ENCODE measurements at places on chromosomes 7 and 10. TPM values are rescaled to one million over a fixed set of nuclear protein-coding genes. Genes with fewer than 3 reads are reported as not detected.

DNA sequence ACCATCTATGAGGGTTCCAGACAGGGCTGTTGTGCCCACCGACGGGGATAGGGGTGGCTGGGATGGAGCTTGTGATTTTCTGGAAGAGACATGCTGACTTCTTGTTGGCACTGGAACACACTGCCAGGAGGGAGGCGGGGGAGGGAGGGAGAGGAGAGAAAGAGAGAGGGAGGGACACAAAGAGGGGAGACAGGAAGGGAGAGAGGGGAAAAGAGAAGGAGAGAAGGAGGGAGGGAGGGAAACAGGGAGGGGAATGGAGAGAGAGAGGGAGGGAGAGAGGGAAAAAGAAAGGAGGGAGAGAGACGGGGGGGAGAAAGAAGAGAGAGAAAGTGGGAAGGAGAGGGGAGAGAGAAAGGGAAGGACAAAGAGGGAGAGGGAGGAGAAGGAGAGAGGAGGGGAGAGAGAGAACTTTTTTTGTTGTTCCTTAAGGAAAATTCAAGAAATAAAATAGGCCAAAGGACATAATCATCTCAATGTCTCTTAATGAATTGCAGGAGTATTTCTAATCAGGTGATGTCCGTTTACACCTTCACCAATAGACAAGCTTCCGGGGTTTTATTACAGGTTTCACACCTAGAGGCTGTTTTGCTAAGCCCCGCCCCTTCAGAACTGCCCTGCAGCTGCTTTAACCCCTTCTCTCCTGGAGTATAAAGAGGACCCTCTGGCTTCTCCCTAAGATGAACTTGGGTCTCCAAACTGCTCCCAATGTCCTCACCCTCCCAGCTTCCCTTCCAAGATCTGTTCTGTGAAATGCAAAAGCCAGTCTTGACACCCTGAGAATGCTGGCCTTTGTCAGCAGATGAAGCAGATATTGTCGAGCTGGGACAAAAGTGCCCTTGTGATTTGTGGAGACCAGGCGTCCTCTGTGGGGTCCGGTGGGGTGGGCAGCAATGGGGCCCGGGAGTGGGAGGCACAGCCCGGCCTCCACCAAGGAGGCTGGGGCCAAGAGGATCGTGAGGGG, 82.0 kb upstream of the GTF2IRD1 start:
- DNase-seq, result no peak

The KLHL7 gene
- 33.9 TPM for polyA plus RNA-seq

DNA sequence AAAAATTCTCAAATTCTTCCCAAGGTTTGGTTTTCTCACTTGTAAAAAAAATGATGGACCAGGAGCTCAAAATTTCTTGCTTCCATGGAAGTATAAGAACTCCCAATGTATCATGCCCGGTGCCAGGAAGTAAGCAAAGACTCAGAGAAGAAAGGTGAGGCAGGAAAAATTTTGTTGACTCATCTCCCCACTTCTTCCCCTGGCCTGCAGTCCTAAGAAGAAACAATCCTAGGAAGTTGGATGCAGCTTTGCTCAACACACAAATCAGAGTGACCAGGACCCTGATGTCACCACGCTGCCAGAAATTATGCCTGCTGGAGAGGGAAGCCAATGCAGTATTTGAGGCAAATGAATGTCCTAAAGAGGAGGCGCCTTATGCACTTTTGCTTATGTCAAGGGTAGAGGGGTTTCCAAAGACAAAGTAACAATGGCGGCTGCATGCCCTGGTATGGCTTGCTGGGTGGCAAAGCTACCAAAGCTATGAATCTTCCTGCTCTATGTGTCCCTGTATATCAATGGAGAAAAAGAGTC, 163.6 kb downstream of the NEURL1 start:
- DNase-seq, result no peak

DNA sequence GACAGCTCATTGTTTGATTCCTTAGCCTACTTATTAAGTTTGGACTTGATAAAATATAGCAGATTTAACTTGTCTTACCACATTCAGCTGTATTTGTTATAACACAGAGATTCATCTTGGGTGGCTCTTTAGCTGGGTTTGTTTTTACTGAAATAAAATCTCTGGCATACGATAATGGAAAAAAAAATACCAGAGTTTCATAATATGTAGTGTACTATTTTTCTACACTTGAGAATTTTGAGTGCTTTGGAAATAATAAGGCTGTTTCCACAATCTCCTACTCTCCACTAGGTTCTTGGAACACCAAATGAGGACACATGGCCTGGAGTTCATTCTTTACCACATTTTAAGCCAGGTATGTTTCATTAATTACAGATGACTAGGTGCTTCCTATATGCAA, 218.6 kb upstream of the FZD1 start:
- DNase-seq, result no peak

DNA sequence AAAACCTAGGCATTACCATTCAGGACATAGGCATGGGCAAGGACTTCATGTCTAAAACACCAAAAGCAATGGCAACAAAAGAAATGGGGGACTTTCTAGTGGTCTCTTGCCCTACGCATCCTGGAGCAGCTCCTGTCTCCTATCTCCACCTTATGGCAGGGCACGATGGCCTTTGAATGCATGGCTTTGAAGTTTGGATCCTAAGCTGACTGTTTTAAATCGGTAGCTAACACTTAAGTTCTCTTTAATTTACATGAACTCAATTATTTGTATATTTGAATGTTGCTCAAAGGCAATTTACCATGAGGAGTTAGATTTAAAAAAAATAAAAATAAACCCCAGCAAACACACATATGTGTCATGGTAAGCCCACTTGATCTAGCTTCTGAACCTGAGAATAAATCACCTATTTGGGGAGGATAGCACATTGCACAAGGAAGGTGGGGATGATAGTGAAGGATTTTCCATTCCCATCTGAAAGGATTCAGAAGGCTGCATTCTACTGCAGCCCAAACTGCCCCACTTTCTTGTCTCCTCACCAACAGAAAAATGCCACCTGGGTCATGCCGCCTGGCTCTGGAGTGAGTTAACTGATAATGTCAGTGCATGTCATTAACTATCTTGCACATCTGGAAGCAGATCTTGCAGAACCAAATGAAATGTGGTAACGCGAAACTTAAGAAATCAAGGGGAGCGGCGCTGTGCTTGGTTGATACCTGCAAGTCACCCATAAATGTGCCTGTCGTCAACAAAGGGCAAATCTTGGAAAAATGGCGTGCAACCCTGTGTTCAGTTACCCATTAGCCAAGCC, 12.4 kb downstream of the KLF6 start:
- no peak for DNase-seq

The ABCB4 gene
- polyA plus RNA-seq, result 0.77 TPM

The ALOX5 gene
- not detected for polyA plus RNA-seq

The DLD gene
- polyA plus RNA-seq, result 99.4 TPM

DNA sequence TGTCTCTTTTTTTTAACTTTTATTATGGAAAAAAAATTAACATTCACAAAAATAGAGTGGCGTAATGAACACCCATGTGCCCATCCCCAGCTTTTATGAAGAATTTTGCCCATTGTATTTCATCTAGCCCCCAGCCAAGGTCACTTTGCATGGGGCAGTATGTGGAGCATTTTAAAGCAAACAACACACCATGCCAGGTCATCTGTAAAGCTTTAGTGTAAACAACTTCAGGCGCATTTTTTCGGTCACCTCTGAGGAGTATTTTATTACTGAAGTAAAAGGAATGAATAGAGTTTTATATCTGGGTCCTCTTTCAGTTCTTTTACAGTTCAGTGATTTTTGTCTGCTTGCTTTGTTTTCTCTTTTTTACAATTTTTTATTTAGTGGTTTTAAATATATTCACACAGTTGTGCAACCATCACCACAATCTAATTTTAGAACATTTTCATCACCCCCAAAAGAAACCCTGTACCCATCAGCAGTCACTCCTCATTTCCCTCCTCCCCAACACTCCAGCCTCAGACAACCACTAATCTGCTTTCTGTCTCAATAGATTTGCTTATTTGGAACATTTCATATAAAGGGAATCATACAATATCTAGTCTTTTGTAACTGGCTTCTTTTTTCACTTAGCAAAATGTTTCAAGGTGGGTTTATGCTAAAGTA, 87.9 kb downstream of the SLC37A3 start:
- DNase-seq, result no peak

GRCh38 chr10:55631071-55631654, 729.9 kb downstream of the ZWINT start:
- peak; percentile 65 for DNase-seq

DNA sequence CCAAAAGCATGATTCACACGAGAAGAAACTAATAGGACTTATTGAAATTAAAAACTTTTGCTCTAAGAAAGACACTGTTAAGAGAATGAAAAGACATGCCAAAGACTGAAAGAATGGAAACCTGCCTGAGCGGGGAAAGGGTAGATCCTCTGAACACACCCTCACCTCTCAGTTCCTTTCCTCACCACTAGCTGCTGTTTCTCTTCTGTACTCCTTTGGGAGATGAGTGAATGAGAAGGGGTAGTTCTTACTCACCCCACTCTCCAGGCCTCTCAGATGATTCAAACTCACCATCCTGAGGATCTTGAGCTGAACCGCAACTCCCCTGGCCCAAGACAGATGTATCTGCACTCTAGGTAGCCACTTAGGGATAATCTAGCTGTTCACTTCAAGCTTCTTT, 41.9 kb downstream of the IQUB start:
- DNase-seq, result peak; percentile 19

- no peak for DNase-seq
Observed at GRCh38 chr10:86035791-86036543, 330.6 kb downstream of the GRID1 start.

DNA sequence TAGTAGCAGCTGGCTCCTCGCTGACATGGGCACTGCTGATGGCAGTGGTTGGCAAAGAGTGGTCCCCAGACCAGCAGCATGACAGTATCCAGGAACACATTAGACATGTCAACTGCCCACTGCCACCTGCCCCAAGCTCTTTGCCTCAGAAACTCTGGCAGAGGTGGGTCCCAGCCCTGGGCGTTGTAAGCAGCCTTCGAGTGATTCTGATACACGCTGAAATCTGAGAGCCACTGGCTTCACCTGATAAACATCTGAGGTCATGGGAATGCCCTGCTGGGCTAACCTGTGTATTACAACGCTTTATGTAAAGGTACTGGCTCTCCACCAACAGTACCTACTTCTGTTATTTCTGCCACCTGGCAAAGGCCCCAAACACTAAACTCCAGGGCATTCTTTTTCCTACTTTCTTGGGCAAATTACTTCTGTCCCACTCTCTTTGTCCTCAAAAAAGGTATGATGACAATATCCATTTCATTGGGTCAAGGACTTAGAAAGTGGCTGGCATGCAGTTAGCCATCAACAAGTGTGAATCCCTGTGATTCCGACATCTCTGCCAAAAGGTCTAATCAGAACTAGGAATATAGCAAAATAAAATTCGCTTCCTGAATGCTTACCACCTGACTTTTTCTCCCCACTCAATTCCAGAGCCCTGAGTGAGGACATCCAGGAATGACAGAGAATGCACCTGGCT, 9.2 kb downstream of the SGMS1 start:
- no peak for DNase-seq

DNA sequence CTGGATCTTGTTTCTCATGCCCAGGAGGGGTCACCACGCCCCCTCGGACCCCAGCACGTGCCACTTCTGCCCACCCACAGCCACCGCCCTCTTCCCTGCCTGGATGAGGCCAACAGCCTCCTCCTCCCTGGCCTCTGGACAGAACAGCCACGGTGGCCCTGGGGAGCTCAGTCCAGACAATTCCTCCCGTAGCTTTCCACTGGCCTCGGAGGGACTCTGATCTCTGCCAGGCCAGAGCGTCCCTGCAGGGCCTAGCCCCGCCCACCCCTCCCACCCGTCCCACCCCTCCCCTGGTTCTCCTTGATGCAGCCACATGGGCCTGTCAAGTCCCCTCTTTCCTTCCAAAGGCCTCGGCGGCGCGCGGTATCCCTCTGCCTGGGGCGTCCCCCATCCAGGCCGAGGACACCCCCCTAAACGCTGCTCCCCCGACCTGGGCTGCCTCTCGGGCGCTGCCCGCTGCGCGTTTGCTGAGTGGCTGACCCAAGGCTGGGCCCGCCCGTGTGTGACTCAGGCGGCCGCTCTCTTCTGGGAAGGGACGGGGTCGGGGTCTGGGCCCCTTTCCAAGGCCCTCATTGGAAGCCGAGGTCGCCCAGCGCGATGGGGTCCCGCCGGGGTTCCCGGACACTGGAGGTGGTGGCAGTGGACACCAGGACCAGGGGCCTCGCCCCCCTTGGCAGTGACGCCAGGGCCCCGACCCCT, 557 bp downstream of the TMEM120A start:
- DNase-seq, result peak; percentile 77

The SPDYE11 gene
- polyA plus RNA-seq, result 0.65 TPM

- DNase-seq, result no peak
Observed at GRCh38 chr7:40903872-40904271, 769.1 kb downstream of the SUGCT start.

The COL1A2 gene
- polyA plus RNA-seq, result 9,902 TPM

DNA sequence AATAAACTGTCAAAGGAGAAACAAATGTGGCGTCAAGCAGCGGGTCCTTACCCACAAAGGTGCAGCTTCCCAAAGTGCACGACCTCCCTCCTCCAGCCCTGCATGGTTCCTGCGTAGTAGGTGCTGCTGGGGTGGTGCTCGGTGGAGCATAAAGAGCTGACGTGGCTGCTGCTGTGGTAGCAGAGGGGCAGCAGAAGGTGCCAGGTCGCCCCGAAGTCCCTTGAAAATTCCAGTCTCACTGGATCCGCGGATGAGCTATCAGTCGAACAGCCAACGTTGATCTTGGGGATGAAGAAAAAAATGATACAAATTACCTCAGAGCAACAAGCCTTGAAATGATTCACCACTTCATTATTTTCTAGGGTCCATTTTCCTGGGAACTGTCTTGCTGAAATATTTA, 105.0 kb upstream of the SLC26A5 start:
- no peak for DNase-seq

DNA sequence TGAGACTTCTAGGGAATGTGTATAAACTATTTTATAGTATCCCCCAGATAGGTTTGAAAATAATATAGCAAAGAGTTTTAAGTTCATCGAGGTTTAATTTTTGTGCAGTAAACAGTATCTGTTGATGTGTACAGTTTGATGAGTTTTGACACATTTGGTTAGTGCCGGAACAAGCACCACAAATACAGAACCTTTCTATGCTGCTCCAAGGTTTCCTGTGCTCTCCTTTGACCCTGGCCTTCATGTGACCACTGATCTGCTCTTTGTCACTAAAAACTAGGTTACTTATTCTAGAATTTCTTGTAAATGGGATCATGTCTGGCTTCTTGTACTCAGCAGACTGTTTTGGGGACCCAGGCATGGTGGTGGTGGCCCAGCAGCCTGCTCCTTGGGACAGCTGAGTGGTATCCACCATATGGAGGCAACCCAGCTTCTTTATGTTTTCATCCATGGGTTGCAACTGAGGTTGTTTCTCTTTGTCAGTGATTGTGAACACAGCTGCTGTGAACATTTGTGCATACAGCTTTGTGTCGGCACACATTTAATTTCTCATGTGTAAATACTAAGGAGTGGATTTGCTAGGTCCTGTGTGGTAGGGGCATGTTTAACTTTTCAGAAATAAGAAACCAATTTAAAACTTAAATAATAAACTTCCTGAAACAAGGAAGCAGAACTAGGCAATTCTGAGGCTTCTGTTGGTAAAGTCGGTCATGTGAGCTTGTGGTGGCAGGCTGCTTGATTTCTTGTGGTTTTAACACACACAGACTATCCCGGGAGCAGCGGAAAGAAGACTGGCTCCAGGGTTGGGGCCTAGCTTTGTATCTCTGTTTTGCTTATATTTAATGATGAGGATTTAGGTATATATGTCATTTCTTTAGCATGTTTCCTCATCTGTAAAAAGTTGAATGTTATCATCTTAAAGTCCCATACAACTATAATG, 219.4 kb downstream of the ABCA13 start:
- DNase-seq, result no peak

- no peak for DNase-seq
Observed at GRCh38 chr7:11332865-11333228, 359.2 kb downstream of the PHF14 start.

The FGL2 gene
- 1.6 TPM for polyA plus RNA-seq

GRCh38 chr10:100872034-100872791, 40.5 kb upstream of the SLF2 start:
- DNase-seq, result peak; percentile 55
